ENCODE measurements at places on chromosomes 4 and X.

DNA sequence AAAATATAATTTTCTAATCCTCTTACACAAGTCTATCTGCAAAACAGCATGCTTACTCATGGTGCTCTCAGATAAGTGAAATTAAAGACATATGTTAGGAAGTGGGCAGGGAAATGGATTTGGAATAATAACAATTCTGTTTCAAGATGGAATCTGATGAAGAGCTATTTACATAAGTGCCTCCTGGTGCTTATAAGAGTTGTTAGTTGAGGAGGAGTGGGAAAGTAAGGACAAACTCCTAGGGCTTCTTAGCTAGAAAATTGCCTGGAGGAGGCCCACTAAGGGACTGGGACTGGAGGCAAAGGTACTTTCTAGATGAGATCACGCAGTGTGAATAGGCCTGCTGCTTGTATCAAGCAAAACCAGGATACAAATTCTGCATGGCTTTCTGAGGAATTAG is 939.8 kb downstream of the GLUD2 start:
- DNase-seq, result no peak

DNA sequence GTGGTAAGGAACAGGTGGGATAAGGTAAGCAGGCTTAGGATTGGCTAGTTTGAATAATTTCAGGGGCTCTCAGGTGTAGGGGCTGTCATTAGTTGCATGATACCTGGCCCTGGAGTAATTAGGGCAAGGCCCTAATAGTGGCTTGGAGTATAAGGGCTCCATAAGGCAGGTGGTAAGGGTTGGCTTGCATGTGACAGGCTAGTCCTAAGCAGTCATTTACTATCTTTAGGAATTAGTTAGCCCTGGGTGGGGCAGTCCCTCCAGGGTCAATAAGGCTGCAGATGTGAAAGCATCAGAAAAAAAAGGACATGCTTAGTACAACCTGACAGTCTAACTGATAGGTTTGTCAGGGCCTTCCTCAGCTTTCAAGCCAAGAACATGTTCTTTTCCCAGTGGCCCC is 7.8 kb upstream of the TMPRSS11D start:
- no peak for DNase-seq

GRCh38 chrX:103406256-103406655 is 29.9 kb downstream of the BEX3 start:
- no peak for DNase-seq

GRCh38 chrX:7314425-7314824 is 166.5 kb upstream of the PUDP start:
- no peak for DNase-seq

GRCh38 chr4:101697266-101697665 is 93.3 kb upstream of the BANK1 start:
- no peak for DNase-seq

DNA sequence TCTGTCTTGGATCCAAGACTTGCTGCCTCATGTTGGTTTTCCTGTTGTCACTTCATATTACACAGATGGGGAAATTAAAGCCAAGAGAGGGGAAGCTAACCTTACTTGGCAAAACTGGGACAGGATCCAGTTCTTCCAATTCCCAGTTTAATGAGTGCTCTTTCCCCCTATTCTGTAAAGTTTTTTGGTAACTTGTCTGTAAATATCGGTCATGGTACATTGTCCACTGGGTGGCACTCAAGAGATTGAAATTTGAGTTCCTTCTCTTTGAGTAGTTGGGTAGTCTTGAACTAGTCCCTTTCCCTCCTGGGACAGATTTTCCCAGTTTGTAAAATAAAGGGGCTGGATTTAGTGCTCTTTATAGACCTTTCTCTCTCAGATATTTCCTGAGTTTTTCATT is 12.4 kb upstream of the EOLA2 start:
- peak; percentile 12 for DNase-seq

DNA sequence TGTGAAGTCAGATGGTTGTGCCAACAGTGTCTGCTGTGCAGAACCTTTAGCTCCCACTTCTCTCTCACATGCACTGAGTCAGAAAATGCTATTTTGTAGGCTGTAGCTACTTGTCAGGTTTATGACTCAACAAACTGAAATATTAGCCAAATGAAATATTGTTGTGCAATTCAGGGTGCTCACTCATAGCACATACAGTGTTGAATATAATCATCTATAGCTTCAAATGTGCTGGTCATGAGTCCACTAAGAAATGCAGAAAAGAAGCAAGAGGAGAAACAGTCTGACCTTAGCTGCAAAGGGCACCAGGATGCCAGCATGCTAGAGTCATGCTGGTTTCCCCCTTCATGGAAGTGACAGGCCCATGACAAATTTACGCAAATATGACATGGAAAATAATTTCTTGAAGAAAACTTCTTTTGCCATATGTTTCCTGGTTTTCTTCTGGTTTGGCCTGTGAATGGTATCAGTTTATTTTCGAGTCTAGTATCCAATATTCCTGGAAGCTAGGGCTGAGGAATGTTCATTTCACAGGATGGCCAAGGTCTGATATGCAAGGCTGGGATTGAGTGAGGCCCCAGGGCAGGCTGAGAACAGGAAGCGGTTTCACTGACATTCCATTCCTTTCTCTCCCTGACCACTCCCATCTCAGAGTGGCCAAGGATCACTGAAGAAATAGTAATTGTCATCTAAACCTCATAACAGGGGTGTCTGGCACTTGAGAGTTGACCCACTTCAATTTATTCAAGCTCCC is 10.3 kb upstream of the CXCL2 start:
- DNase-seq, result no peak

GRCh38 chrX:96170626-96171025 is 514.0 kb upstream of the DIAPH2 start:
- no peak for DNase-seq

DNA sequence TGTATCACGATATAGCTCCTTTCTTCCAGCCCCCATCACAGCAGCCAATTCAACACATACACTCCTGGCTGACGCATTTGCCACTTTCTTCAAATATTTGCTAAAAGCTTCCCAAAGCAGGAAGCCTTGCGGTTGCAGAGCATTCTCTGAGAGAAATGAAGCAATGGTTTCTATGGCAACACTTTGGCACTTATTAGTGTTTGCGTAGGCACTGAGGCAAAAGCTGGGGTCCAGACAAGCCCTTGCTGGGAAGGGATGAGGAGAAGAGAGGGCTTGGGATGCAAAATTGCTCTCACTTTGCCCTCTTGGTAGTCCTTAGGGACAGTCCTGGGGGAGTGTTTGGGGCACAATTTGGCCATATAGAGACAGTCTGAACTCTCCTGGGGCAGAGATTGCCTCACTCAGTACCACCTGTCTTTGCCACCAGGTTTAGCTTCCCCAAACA is 55.0 kb upstream of the PAK3 start:
- DNase-seq, result peak; percentile 22

DNA sequence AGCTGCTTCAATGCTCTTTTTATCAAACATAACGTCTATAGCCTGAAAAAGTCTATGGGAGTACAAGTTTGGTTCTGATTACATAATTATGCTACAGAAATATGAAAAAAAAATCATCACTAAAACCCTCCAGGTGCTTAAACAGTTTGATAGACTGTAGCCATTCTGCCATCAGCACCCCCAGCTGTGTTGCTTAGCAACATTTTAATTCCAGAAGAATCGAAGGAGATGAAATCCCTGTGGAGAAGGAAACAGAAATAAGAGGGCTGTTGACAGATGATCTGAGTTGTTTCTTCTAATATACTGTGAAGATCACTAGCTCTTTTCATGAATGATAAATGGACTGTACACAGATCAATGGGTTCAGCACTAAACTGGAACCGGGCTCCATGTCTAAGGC is 402.8 kb downstream of the AFF2 start:
- no peak for DNase-seq

GRCh38 chrX:109934434-109934833 is 68.5 kb upstream of the TMEM164 start:
- DNase-seq, result no peak

- no peak for DNase-seq
These were observed 3.9 kb upstream of the PRSS12 start for GRCh38 chr4:118356731-118357130.

- DNase-seq, result no peak
These were observed 178.8 kb downstream of the SNCA start for GRCh38 chr4:89657931-89658700.

DNA sequence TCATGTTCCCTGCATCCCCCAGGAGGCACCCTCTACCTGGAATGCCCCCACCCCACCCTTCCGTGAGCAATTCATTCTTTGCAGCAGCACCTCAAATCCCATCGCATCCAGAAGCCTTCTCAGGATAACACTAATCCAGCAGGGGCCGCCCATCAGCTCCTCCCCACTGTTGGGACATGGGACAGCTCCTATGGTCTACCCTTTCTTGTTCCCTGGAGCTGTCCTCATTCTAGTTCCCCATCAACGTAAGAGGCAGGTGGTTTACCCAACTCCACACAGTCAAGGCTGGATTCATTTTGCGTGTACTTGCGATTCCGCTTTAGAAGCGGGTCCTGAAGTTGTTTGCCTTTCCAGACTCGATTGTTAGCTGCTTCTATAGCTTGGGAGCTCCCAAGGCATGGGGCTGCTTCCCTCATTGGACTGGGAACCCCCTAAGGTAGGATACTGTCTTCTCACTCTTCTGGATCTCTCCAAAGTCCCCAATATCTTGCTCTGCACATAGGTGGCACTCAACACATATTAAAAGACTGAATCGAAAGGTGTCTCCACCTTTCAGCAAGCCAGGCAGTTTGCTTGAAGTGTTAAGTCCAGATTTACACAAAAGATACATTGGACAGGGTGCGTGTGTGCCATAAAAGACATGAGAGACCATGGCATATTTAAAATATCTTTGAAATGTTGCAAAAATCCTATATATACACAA is 942 bp upstream of the APLN start:
- peak; percentile 28 for DNase-seq

DNA sequence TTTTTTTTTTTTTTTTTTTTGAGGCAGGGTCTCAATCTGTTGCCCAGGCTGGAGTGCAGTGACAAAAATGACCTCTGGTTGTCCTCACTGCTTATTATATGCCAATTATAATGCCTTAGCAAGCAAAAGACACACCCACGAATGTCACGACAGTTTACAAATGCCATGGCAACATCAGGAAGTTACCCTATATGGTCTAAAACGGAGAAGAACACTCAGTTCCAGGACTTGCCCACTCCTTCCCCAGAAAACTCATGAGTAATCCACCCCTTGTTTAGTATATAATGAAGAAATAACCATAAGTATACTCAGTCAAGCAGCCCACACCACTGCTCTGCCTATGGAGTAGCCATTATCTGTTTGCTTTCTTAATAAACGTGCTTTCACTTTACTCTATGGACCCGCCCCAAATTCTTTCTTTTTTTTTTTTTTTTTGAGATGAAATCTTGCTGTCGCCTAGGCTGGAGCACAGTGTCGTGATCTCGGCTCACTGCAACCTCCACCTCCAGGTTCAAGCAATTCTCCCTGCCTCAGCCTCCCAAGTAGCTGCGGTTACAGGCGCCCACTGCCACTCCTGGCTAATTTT is 106.2 kb downstream of the SMIM20 start:
- DNase-seq, result no peak

DNA sequence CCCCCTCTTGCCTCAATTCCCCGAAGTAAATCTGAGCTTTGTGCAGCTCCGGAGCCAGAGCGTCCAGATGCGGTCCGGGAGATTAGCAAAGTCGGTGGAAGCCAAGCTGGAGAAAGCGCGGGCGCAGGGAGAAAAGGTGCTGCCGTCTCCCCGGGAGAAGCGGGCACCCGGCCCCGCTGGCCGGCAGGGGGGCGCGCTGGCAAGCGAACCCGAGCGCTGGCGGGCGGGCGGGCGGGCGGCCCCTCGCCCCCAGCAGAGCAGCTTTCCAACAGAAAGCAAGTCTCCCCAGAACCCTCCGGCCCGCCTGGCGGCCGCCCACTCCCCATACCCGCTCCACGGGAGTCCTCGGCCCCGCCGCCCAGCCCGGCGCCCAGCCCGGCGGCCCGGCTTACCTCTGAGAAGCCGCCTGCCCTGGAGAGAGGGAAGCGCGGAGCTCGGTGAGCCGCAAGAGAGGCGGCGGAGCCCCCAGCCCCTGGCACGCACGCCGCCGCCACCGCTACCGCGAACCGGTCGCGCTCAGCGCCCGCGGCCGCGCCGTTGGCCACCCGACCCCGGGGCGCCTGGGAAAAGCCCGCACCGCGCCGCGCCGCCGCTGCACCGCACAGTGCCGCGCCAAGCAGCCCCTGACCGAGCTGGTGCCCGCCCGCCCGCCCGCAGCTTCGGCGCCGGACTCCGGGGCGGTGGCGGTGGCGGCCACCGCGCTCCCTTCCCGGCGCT is 529 bp upstream of the CITED1 start:
- DNase-seq, result no peak

DNA sequence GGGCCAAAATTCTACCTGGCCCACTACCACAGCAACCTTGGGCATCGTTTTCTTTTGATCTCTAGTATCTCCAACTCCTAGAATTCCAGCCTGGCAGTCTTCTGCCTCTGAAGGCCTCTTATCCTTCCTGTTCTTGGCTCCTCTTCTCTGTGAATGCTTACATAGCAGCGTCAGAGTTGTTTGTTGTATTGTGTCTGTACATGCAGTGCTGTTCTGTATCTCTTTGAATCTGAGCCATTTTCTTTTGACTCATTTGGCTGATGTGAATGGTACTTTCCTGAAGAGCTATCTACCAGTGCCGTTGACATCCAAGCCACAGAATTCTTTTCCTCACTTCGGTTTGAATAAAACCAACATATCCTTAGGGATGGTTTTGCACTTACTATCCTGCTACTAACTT is 79.2 kb downstream of the TMEM164 start:
- no peak for DNase-seq

DNA sequence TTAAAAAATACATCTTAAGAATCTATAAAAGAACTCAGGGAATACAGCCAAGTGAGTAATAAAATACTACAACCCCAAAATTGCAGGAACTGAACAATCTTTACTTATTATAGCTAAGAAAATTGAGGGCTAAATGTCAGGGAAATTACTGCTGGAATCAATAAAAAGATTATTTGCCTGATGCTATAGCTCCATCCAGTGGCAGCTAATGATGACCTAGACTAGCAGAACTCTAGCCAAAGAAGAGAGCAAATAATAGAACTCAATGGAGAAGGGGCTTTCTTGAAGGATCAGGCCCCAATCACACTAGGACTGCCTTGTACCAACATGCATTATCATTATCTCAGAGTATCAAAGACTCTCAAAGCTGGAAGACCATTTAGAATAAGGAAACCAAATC is 85.0 kb upstream of the FAM241A start:
- no peak for DNase-seq

DNA sequence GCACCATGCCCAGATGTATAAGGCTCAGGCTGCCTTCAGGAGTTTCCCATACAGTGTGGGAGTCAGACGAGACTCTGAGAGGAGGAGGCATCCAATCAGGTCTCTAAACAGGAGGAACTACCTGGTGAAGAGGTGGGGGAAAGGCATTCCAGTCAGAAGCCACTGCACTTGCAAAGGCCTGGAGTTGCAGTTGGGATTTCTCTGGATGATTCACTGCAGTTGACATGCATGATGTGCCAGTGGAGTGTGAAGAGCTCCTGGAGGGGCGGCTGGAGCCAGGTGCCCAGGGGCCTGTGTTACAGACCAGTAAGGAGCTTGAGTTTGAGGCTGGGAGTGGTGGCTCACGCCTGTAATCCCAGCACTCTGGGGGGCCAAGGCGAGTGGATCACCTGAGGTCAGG is 339.1 kb downstream of the ARHGAP10 start:
- DNase-seq, result no peak

DNA sequence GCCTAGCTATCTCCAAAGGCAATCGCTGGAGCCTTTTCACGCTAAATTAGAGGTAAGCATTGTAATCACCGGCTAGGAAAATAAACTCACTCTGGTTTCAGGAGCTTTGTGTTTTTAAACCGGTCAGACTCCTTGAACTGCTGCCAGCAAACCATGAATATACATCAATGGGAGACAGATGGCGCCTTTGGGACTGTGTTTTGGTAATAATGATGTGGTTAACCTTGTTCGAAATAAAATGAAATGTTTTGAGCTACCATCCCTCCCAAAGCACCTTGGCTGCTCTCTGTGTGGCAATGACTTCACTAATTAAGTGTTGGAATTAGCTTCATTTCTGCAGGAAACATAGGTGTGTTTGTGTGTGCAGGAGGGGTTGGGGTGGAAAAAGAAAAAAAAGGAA is 65.3 kb downstream of the CLNK start:
- DNase-seq, result no peak
